G401 (cell line): ENCODE measurements at places on chromosomes 6 and 20.

- no peak for DNase-seq
Measured at GRCh38 chr6:83546636-83547035, 34.3 kb downstream of the PRSS35 start.

- no peak for DNase-seq
Measured at GRCh38 chr6:5125152-5126006, 40.2 kb downstream of the PPP1R3G start.

GRCh38 chr6:81795890-81796289 is 43.4 kb upstream of the TENT5A start:
- no peak for DNase-seq

DNA sequence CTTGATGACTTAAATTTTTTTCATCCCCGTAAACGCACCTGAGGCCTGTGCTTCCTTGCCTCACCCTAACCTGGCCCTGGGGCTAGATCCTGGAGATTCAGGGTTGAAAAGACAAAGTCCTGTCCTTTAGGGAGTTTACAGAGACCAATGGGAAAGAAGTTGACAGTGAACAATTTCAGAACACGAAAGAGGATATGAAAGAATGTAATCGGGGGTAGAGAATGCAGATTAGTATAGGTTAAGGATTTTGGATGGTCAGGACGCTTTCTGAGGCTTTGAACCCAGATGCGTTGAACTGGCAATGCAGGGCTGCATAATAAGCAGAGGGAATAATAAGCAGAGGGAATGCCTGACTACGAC is 1.7 kb upstream of the FBXO5 start:
- DNase-seq, result peak; percentile 12

DNA sequence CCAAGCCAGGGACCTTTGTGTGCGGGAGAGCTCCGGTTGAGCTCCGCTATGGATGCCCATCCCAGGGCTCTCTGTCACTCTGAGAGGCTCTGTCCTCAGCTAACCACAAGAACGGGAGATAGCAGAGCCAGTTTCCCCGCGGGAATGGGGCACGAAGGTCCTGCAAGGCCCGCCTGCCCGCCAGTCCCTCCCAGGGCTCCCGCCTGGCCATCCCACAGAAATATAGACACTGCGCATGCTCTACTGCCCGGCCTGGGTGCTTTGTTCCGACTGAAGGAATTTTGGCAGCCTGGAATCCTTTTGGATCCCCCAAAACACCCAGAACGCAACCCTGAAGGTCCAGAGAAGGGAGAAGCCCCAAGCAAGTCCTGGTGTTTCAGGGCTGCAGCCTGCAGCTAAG is 8.6 kb upstream of the DEFB110 start:
- no peak for DNase-seq

- no peak for DNase-seq
Measured at GRCh38 chr6:52360601-52361413, 1.1 kb upstream of the PAQR8 start.

DNA sequence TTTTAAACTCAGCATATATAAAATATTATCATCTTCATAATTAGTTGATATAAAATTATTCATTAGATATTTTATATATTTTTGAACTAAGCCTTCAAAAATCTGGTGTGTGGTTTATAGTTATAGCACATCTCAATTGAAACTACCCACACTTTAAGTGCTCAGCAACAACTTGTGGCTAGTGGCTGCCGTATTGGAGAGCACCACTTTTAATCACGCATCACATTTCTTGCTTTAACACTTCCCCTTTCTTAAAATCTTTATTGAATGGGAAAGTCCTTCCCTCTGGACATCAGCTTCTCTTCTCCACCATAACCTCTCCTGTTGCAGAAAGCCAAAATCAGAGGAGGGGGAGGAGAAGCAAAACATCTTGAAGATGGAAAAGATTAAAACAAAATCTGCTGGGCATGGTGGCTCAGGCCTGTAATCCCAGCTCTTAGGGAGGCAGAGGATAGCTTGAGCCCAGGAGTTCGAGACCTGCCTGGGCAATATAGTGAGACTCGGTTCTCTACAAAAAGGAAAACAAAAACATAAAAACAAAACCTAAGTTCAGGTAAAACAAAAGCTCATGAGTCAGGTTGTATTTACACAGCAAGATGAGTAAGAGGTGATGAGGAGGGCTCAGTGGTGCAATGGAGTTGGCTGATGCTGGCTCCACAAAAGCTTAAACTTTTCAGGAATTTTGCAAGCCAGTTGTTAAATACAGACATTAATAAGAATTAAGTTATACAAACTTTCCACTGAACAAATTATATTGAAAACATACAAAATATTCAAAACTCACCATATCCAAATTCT is 237.0 kb upstream of the SUPT3H start:
- no peak for DNase-seq

- no peak for DNase-seq
Measured at GRCh38 chr6:146544616-146545182, 1.1 kb downstream of the RAB32 start.

DNA sequence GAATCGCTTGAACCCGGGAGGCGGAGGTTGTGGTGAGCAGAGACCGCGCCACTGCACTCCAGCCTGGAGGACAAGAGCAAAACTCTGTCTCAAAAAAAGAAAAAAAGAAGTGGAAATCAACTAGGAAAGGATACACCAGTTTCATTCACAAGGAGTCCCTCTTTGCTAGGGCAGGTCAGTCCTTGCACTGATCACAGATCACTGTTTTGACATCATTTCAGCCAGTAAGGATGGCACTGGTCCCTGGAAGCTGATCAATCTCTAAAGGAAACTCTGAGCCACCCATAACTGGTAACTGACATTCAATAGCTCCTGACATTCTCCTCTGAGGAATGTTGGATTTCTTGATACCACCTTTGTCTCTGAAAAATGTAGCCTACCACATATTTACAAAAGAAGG is 243.1 kb upstream of the SLC35B3 start:
- no peak for DNase-seq

DNA sequence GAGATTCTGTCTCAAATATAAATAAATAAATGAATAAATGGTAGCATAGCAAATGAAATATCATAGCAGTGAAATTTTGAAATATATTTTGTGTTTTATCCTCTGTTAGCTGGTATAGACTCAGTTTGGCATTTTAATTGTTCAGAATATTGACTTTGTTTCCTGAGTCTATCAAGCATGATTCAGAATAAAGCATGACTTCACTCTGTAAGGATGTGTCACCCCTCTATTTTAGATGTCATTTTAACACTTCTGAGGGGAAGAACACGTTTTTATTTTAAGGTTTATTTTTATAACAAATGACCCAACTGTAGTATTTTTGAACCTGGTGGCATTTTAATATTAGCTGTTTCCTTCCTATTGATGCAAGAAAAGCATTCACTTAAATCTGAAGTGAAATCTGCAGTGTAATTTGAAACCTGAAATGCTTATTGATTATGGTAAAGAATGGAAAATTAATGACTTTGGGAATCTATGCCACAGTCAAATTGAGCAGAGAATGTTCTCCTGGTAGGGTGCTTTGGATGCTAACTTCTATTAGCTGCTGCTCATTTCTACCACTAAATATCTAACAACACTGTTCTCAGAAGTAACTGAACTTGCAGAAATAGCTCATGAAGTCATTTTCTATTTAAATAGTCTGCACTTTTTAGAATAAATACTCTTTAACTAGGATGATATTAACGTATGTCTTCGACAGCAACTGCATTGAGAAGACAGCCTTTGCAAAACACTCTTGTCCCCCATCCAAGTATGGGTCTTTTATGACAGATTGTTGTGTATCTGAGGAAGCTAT is 114.2 kb downstream of the SOX4 start:
- no peak for DNase-seq

GRCh38 chr20:7708782-7709181 is 231.5 kb downstream of the HAO1 start:
- no peak for DNase-seq

- no peak for DNase-seq
Measured at GRCh38 chr6:141388666-141389065, 744.1 kb upstream of the GJE1 start.

GRCh38 chr6:99334526-99335127 is 14.8 kb downstream of the FAXC start:
- peak; percentile 61 for DNase-seq

GRCh38 chr20:6269168-6269873 is 146.5 kb upstream of the FERMT1 start:
- DNase-seq, result no peak

DNA sequence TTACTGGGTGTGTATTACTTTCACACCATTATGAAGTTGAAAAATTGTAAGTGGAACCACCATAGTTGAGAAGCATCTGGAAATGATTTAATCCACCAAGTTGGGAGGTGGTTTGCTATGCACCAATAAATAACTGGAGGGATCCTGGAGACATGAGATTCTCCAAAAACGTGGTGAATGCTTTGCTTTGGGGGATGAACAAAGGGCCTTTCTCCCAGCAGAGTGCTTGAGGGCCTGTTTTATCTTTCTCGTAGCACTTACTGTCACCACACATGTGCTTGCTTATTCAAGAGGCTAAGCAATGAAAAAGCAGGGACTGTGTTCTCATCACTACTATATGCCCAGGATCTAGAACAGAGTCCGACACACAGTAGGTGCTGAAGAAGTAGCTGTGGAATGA is 371.1 kb downstream of the DHX35 start:
- no peak for DNase-seq

- DNase-seq, result no peak
Measured at GRCh38 chr6:16639684-16640480, 121.4 kb downstream of the ATXN1 start.

DNA sequence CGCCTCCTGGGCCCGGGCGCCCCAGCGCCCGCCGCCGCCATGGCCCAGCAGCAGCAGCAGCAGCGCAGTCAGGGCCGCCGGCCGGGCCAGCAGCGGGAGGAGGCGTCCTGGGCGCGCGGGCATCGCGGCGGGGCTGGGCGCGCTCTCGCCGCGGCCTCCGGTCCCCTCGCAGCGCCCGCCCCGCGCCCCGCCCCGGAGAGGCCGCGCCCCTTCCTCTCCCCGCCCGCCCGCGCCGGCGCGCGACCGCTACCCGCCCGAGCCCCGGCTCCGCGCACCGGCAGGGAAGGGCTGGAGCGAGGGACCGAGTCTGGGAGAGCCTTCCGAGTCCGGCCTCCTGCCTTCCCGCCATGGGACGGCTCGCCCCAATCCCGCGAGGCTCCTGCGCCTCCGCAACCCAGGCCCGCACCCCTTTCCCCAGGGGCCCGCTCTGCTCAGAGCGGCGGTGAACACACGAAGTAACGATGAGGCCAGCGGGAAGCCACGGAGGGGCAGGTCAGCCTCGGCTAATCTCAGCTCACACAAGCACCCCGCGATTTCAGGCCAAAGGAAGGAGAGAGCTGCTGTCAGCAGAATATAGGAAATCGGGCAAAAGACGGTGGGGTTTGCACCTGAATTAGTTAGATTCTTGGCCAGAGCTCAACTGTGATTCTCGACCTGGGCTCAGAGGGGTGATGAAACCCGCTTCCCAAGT is at the start of gene TXNDC5:
TXNDC5 (minus strand) TSS at position 135 of the 691 bp plus-strand sequence; CDS start at position 123, 12 bp downstream.
- DNase-seq, result peak; percentile 66

- peak; percentile 98 for DNase-seq
Measured at GRCh38 chr6:12060780-12061609, 48.9 kb downstream of the HIVEP1 start.

- no peak for DNase-seq
Measured at GRCh38 chr6:3745566-3746118, 5.9 kb downstream of the PXDC1 start.

DNA sequence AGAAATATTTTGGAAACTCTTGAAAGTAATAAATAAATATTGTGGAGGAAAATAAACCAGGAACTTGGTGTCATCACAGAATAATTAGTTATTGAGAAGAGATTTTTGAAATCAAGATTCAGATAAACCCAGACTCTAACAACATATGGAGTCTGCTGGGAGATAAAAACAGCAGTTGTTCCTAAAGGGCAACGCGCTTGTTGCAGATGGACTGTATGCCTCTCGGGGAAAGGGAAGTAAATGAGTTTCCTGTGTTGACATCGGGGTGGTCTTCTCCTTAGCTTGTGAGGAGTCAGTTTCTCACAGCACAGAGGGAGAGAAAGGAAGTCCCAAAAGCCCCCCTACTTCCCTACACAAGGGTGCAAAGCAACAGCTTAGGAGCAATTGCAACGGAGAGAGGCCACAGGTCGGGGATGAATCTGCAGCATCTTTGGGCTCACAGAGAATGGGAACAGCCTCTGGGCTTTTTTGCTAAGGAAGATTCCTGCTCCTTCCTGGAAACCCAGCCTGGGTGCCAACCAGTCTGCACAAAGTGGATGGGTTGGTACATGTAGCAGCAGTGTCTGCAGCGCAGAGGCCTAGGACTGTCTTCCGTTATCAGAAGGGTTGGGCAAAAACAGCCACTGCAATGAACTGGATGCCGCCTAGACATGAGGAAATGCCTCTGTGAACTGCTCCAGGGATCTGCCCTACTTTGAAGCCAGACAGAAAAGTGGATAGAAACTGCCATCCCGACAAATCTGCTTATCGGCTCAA is 603.0 kb upstream of the NRSN1 start:
- DNase-seq, result no peak

DNA sequence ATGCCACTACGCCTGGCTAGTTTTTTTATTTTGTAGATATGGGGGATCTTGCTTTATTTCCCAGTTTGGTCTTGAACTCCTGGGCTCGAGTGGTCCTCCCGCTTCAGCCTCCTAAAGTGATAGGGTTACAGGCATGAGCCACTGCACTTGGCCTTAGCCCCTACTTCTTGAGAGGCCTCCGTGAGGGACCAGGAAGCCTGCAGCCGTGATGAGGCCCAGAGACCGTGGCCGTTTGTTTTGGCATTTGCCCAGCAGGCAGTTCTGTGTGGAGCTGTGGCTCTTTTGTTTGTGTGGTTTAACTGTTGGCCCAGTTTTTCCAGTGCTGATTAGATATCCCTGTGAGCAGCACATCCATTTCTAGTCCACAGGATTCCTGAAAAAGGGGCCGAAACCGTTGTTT is 39.8 kb downstream of the SRSF3 start:
- no peak for DNase-seq

DNA sequence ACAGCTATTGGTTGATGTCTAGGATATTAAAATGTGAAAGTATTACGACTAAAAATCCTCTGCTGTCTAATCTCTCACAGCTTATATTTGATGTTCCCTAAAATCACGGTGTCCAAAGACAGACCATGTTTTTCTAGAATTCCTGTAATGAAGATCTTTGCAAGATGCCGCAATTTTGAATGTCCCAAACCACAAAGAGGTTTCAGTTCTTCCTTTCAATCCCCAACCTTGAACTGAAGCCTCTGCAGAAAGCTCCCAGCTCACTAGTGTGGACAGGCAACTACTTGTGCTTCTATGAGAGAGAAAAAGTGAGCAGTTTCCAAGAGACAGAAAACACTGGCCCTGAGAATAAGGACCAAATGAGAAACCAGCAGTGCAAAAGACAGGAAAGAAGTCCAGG is 370.1 kb downstream of the FOXA2 start:
- DNase-seq, result no peak

DNA sequence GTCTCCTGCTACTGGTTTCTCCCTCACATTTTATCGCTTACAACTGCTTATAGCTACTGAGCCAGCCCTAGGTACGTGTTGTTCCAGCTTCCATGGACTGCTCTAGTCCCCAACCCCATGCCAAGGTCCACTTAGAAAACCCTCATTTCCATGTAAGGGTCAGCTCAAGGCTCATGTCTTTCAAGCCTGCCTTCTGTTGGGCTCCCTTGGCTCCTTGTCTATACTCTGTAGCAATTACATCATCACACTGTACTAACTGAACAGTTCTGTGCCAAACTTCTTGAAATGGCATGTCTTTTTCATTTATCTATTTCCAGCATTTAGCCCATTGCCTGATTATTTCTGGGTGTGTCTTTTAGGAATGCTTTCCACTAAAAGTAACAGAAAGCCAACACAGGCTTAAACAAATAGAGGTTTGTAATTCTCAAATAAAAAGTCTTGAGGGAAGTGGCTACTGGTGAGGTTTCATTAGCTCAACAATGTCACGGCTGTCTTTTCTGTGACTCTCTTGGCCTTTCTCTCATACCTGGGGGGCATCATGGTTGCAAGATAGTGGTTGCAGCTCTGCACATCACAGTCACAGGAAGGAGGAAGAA is 317.6 kb downstream of the TPBG start:
- no peak for DNase-seq
